ENCODE measurements at places on chromosomes 11 and 22.

DNA sequence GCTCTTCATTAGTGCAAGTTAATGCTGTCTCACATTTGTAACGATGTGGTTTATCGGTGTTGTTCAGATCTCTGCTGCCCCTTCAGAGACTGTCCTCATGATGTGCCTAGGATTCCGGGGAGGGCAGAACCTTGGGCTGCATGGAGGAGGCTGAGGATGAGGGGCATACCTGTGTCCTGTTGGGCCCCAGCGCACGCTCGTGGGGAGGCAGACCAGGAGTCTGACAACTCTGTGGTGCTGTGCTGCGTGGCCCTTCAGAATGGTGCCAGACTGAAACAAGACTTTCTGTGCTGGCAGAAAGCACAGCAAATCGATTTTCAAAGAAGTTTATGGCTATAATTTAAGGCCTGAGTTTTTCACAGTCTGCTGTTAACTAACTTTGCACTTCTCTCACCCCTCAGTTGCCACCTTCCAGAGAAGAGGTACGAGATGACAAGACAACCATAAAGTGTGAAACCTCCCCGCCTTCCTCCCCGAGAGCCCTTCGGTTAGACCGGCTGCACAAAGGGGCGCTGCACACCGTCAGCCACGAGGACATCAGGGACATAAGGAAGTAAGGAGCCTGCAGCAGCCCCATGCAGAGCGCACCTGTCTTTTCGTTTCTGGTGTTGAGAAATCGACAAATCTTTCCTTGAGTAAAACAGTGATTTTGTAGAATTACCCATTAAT is 44.3 kb upstream of the CTTN start:
- DNase-seq: no peak

DNA sequence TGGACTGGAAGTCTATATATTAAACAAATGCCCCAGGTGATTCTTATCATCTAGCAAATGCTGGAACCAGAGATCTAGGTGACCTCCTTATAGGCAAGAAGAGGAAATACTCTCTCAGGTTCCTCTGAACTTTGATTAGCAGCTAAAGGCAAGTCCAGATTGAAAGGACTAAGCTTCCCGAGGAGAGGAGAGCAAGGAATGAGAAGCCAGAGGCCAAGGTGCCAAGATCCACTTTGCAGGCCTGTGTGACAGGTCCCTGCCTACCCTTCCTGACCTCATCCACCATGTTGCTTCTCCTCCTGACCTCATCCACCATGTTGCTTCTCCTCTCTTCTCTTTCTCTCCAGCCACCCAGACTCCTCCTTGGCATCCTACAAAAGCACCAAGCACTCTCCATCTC is 173.2 kb downstream of the LARGE1 start:
- DNase-seq: no peak

- no peak for DNase-seq
These were observed 8.4 kb downstream of the SLC29A2 start for GRCh38 chr11:66363187-66363601.

DNA sequence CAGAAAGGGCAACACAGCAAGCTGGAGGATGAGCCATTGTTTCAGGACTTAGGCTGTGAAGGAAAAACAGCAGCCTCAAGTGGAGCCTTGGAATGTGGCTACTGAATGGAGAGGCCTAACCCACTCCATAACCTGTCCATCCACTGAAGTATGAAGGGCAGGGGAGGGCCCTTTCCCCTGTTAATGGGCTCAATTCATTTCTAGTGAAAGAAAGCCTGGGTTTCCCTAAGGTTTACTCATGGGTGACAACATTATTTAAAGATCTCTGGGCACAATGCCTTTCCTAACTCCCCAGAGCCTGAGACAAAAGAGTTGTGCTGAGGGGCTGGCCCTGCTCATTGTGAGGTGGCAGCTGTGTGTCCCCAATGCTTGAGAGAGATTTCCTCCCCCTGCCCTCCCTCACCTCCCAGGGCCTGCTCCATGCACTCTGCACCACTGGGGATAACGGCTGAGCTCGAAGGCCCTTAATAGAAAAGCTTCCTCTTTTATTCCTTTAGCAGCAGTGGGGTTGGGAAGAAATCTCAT is 83.8 kb downstream of the ME3 start:
- peak; percentile 39 for DNase-seq

DNA sequence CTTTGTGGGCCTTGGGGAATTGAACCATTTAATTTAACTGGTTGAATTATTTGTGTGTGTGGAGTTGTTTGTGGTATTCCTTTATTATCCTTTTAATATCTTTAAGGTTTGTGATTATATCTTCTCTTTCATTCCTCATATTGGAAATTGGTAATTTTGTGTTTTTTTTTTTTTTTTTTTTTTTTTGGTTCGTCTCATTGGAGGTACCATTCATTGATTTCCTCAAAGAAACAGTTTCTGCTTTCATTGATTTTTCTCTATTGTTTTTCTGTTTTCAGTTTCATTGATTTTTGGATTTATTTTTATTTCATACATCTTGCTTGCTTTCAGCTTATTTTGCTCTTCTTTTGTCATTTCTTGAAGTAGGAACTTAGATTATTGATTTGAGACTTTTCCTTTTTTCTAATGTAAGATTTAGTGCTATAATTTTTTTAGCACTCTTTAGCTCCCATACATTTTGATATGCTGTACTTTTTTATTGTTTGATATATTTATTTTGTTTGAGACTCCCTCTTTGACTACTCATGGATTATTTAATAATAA is 31.0 kb upstream of the MAPK1 start:
- DNase-seq: no peak

DNA sequence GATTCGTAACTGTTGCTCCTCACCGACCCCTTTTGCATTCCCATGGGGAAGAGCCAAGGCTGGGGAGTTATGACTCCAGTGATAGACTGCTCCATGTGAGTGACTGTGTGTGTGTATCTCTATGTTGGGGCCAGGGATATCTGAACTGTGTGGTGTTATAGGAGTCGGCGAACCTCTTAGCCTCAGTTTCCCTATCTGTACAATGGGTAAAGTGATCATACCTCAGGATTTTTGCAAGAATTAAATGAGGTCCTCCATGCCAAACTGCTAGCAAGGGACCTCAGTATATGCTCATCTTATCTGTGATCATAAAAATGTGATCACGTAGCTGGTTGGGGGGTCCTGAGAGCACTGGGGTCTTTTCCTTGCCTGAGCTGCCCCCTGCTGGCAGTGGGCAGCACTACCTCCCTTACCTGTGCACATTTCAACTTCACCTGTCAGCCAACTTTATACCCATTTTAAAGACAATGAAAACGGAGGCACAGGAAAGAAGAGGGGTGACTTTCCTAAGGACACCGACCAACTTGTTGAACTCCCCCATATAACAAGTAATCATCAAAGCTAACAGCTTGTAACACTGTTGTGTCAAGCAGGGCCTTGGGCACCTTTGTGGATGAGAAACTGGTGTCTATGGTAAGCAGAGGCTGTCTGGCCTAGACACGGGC is 1.4 kb upstream of the DPP3 start:
- peak; percentile 5 for DNase-seq

DNA sequence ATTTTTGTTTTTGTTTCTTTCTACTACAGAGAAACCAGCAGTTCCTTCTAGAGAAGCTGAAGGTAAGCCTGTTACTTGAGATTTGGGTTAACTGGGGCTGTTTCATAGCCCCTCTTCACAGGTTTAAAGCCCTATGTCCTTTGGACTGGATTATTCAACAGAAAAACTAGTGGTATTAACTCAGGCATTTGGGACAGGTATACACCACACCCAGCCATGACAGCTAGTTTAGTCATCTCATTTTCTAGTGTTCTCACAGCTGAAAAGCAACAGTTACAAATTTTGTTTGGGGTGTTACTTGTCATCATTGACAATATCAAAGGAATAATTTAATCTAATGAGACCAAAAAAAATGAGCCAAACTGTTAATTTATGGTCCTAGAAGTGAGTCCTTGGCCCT is 14.0 kb downstream of the LAYN start:
- no peak for DNase-seq

DNA sequence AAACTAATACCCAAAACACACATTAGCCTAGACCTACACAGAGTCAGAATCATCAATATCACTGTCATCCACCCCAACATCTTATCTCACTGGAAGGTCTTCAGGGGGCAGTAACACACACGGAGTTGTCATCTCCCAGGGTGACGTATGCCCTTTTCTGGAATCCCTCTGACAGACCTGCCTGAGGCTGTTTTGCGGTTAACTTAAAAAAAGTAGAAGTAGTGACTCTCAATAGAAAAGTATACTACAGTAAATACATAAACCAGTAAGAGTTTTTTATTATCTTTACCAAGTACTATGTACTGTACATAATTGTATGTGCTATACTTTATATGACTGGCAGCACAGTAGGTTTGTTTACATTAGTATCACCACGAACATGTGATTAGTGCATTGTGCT is 80.5 kb downstream of the PGR start:
- DNase-seq: no peak

DNA sequence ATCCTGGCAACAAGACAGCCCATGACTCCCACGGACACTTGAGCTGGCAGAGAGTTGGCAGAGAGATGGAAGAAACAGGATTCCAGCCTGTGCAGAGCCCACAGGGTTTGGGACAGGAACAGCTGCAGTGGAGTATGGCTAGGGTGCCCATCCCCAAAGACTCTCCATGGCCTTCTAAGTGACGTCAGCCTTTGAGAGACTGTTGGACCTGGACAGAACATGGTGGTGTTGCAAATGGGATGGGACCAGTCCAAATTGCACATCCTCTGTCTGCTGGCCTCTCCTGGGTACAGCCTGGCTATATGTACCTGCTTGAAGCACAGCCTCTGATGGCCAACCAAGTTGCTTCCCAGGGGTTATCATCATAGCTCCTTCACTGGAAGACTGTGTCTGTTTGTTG is 34.5 kb downstream of the NOX4 start:
- DNase-seq: no peak

- DNase-seq: no peak
These were observed 62.5 kb downstream of the TIMP3 start for GRCh38 chr22:32864041-32864440.

DNA sequence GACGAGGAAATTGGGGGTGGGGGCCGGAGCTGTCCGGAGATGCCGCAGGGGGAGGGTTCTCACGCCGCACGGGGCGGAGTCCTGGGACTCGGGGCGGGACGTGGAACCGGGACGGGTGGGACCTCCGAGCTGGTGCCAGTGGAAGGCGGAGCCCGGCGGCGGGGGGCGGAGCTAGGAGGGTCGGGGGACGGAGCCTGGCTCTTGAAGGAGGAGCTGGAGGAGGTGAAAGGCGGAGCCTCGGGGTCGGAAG is 271 bp downstream of the FKBP2 start:
- DNase-seq: peak; percentile 95

DNA sequence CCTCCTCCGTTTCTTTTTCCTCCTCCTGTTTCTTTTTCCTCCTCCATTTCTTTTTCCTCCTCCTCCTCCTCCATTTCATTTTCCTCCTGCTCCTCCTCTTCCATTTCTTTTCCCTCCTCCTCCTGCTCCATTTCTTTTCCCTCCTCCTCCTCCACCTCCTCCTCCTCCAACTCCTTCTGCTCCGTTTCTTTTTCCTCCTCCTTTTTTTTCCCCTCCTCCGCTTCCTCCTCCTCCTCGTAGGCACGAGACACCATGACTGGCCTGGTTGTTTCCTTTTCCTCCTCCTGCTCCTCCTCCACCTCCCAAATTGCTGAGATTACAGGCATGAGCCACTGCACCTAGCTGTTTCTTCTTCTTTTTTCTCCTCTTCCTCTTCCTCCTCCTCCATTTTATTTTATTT is 25.6 kb upstream of the DRICH1 start:
- no peak for DNase-seq
